ENCODE measurements at places on chromosomes 12 and 14.
A peak's percentile ranks its signal among the peaks of the same experiment; 100 is the strongest.

DNA sequence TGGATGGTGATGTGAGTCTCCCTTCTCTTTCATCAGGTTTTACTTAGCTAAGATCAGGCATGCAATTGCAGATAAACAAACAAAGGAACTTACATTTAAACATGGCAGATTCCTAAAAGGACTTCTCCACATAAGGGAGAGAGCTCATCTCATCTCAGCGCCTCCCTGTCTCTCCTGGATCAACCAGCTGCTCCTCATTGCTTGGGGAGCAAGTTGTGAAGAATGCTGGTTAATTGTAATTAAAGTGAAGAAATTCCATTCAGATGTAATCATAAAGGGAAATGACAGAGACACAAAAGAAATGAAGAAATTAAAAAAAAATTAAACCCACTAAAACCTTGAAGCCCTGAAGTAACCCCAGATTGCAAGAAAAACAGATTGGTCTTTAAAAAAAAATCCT is 104.4 kb upstream of the DIO2 start:
- DNase-seq = no peak

- peak; percentile 63 for DNase-seq
Measured at GRCh38 chr14:61438860-61439765, 117.7 kb downstream of the PRKCH start.

- DNase-seq = no peak
Measured at GRCh38 chr14:78170203-78170602, at the start of gene NRXN3. Gene NRXN3 (plus strand): TSS chr14:78170373. CDS start chr14:78243094, 72,721 bp downstream.

DNA sequence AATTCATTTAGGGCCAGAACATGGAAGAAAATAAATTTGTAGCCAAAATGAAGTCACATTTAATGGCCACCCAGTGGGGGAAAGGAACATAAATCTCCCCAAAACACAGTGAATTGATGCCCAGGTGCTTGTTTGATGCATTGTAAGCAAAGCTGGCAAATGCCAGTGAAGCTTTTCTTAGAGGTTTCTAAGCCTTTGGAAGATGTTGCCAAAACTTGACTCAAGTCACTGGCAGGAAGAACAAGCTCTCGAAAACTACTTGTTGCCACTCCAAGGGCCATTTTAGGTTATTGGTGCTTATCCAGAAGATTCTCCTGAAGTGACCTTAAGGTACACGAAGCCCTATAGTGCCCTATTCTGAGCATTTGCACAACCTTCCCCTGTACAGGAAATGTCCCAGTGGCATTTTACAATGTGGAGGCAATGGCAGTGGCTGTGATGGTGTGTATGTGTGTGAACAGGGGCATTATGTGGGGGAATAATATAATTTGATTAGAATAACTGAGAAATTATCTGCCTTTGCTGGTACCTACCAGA is 89.5 kb upstream of the NOVA1 start:
- no peak for DNase-seq

- DNase-seq = peak; percentile 73
Measured at GRCh38 chr14:68649476-68650189, 143.2 kb downstream of the ZFP36L1 start.

DNA sequence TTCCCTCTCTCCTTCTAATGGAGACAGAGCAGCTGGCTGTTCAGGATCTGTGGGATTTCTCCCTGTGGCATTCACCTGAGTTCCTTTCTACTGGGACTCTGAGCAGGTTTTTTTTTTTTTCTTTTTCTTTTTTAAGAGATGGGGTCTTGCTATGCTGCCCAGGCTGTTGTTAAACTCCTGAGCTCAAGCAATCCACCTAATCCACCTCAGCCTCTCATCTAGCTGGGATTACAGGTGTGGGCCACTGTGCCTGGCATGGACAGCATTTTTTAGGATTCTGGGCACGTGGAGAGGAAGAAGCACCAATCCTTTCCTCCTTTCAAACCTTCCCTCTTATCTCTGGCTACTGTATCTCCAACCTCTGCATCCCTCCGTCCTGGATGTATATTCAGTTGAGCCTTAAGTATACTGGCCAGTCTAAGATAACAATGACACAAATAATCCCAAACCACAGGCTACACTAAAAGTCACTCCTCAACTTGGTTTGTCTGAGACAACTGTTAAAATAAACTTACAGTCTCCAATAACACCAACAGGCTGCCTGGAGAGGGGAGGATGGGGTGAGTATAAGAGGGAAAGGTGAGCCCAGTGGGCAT is 16.4 kb upstream of the CELA1 start:
- DNase-seq = no peak

DNA sequence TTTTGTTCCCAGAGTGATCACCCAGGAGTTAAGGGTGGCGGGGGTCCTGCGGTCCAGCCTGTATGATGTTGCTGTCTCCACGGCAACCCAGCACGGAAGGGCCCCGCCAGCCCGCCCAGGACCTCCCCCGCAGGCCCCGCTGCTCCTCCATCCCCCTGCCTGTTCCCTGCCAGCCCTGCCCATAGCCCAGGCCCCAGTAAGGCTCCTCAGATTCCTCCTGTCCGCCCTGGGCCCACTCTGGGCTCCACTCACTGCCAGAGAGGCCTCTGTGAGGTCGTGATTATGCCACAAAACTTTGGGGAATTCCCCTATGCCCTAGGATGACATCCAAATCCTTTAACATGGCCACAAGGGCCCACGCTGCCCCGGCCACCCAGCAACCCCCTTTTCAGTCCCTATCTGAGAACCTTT is 20.8 kb downstream of the HSP90AA1 start:
- no peak for DNase-seq

- no peak for DNase-seq
Measured at GRCh38 chr12:130973109-130973508, 19.4 kb downstream of the ADGRD1 start.

DNA sequence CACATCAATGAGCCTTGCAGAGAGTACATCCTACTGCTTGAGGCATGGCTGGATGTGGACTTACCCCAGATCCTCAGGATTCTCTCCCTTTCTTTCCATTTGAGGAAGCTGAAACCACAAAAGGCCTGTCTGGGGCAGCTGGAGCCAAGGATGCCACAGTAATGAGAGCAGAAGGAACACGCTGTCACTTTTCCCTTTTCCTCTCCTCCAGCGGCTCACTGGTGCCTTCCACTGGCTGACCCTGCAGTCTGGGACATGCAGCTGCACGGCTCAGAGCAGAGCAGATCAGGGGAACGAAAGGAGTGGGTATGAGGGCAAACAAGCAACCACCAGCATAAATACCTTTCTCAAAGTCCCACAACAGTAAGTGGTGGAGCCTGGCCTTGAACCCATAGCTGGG is 78.2 kb downstream of the GAS2L3 start:
- no peak for DNase-seq

GRCh38 chr12:55637467-55637866 is 775 bp downstream of the OR10P1 start:
- no peak for DNase-seq

GRCh38 chr12:67765776-67766766 is 117.5 kb downstream of the DYRK2 start:
- peak; percentile 91 for DNase-seq

DNA sequence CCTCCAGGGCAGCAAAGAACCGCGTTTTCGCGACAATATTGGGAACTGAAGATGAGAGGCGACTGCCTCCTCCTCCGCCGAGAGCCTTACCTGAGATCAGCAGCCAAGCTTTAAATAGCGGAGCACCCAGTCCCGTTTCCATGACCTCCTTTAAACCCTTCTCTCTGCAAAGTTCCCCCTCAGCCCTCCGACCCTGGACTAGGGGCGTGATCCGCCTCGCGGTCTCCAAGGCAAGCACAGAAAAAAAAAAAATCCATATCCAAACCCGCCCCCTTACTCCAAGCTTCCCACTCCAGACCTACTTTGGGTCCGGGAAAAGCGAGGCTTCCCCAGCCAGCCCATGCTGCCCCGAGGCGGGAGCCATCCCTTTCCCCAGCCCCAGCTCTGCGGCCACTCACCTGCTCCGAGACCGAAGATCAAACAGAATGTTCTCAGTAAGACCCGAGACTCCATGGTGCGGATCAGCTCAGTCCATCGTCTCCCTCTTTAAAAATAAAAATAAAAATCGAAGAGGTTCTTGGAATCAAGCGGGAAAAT is 630 bp downstream of the NELL2 start:
- no peak for DNase-seq

GRCh38 chr12:24482882-24483604 is 465.9 kb downstream of the BCAT1 start:
- DNase-seq = no peak

DNA sequence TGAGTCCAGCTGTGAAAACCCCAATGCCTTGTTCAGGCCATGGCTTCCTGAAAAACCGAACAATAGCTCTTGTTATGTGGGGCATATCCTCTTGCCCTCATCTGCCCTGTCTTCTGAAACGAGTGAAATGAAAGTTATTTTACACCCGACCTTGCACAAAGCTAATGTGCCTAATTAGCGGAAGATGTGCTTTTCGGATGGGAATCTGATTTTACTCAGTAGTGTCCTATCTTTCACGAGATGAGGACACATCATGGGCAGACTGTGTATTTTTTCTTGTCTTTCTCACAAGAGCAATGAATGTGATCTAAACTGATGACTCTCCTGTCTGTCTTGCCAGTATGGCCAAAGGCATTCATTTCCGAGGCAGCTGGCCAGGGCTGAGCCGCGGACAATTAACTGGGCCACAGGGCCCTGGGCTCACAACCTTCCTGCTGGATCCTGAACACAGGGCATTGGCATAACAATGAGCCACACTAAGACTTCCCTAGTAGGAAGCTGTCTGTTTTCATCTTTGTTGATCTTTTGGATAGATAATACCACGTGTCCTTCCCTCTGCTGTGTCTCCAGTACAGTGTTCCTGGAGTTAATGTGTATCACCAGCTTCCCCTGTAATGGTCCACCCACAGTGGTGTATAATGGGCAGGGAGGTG is 86.0 kb upstream of the HIF1A start:
- DNase-seq = peak; percentile 85

DNA sequence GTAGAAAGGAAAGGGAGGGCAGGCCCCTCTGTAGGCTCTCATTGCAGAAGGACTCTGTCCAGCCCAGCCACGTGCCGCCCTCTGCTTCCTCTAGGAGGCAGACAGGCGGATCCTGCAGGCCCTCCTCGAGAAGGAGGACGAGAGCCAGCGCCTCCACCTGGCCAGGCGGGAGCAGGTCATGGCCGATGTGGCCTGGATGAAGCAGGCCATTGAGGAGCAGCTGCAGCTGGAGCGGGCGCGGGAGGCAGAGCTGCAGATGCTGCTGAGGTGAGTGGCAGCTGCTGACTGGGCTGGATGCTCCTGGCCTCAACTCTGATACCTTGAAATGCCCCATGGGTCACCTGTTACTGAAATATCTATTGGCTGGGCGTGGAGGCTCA is 10.9 kb downstream of the TCHP start:
- no peak for DNase-seq

DNA sequence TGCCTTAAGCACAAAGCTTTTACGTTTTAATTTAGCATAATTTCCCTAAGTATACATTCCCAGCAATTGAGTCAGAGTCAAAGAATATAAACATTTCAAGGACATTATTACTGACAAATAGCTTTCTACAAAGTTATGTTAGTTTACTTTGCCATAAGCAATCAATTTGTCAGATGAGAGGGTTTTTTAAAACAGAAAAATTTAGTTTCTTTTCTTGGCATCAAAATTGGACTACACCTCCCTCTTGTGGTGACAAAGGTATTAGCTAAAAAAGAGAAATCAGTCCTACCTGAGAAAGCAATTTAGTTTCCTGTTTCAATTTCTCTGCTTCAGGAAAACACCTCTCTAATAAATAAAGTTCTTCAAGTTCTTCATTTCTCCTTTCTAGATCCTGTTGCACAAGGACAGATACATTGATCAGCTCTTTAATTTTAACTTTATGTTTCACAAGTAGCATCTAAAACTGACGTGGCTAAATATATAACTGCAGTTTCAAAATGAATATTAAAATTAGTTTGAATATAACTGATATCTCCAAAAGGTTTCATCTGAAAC is 39.9 kb downstream of the DNAI7 start:
- DNase-seq = peak; percentile 72

DNA sequence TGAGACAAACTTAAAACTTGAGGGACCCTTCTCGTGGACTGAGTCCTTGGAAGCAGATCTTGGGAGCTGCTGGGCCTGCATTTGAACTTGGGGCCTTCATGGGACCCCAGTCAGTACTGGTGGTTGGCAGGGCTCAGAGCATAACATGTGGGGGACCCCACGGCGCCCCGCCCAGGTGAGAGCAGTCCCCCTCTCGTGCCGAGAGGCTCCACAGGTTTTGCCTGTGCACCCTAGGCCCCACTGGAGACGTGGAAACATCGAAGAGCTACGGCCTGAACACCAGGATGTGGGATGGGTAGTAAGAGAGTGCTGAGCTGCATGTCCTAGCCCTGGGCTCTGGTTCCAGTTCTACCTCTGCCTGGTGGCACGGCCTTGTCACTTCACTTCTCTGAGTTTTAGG is 84.1 kb downstream of the CACNA1C start:
- no peak for DNase-seq

DNA sequence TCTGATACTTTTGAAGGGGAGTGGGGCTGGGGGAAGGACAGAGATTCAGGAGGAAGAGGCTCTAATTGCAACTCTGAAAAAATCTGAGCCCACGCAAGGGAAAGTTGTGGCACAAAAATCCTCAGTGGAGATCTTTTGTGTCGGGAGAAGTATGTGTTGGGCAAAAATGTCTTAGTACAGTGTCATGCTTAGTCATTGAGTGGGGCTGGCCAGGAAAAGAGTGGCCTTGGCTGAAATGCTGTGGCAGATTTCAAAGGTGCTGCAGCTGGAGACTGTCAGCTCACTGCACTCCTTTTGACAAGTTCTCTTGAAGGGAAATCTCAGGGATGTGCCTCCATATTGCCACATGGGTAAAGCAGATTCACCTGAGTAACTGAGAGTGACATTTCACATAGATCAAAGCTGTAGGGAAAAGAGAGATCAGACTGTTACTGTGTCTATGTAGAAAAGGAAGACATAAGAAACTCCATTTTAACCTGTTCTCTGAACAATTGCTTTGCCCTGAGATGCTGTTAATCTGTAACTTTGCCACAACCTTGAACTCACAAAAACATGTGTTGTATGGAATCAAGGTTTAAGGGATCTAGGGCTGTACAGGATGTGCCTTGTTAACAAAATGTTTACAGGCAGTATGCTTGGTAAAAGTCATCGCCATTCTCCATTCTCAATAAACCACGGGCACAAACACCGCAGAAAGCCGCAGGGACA is 36.0 kb upstream of the GLIPR1 start:
- peak; percentile 84 for DNase-seq

GRCh38 chr14:103696466-103697071 is 18.7 kb downstream of the XRCC3 start:
- peak; percentile 62 for DNase-seq
